ENCODE measurements at places on chromosomes 1 and 21.

- DNase-seq = no peak
Observed at GRCh38 chr1:239736479-239736878, 350.1 kb downstream of the CHRM3 start.

DNA sequence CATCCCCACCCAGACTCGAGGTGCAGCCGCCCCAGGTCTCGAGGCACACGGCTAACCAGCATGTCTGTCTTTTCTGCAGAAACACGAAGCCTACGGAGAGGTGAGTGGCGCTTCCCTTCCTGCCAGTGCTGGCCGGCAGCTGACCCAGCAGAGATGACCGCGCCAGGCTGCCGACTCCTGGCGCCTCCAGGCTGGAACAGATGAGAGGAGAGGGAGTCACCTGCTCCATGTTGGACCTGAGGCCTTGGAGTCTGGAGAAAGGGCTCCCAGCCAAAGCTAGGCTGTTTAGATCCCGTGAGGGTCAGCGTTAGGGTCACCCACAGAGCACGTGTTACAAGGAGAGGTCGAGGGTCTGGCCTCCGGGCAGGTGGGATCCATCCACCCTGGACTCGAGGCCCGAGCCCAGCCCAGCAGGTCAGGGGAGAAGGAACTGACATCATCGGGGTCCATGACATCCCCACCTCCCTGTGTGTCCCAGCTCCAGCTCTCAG, 14.9 kb downstream of the COL6A2 start:
- DNase-seq = no peak

DNA sequence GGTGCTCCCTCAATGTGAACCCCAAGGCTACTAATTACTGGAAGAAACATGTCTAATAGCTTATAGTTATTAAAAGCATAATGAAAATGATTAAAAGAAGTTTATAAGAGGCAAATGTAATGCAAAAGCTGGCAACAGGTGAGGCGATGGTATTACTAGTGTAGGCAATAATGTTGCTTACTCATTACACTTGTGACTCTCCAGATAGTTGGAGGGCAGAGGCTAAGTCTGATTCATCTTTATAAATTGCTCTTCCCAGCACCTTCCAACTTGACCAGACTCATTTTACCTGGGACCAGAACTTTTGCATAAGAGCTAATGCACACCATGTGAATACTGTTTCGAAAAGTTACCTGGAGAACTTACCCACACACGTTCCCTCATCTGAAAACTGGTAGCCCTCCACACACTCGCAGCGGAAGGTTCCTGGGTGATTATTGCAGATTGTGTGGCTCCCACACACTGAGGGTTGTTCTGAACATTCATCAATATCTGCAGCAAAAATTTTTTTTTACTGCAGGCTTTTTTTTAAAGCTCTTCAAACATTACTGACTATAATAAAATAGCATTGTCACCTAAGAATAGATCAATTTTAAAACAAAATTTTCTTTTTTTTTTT, 48.0 kb downstream of the NID1 start:
- no peak for DNase-seq

DNA sequence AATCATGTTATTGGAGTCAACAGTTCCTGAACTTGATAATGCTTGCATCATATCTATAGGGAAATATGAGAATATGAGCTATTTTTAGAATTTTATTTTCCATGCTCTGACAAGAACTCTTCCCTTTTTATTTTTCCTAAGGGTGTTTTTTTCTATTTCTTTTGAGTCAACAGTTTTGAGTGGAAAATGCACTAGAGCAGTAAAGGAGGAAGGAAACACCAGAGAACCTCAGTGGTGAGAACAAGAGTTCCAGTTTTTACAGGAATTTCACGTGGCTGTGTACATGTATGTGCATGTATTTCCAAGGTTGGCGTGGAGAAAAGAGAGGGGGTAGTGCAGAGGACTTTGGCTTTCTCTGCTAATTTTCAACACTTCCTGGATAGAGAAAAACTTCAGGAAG, 63.6 kb upstream of the TNFSF18 start:
- no peak for DNase-seq

- DNase-seq = no peak
Observed at GRCh38 chr1:162219461-162219860, 150.0 kb downstream of the NOS1AP start.

GRCh38 chr1:47515164-47515789, 77.4 kb downstream of the FOXD2 start:
- no peak for DNase-seq

DNA sequence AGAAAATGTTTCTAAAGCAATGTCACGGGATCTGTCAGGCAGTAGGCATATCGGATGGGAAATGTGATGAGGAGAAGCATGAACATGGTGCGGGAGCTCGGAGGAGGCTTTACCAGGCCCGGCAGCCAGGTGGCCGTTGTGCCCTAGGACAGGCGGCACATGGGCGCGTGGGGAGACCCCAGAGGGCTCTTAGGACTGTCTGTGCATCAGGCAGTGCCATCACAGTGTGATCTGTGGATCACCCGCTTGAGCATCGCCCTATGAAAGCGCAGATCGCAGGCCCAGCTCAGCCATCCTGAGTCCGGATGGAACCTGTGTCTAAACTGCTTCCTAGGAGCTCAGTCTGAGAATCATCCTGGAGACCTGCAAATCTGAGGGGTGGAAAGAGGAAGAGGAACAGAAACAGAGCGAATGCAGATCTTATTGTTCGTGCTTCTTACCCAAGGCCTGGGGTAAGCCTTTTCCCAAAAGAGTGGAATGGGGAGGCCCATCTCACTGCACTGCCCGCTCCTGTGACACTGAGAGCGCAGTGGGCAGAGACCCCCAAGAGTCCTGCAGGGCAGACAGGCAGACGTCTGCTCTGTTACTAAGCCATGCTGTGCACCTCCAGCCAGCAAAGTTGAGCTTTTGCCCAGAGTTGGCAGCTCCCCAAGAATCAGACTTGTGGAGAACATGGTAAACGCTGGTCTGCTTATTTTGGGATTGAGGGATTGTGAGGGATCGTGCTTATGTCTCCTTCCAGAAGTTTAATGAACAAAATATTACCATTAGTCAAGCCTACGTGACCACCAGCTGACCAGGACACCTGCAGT, 251.0 kb downstream of the RHOU start:
- DNase-seq = no peak

DNA sequence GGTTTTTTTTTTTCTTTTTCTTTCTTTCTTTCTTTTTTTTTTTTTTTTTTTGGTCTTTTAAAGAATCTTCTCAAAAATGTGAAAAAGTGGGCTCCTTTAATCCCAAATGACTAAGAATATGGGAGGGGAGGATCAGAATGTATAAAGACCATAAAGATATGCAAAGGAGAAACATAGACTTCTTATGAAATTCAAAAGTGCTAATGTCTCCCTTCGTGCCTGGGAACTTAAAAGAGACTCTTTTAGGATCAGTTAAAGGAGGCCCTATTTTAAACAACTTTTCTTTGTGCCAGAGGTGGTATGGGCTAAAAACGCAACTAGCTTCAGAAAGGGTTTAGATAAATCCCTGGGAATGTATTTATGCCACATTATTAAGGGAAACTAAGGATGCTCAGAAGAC, 54.2 kb upstream of the KAZN start:
- DNase-seq = no peak

DNA sequence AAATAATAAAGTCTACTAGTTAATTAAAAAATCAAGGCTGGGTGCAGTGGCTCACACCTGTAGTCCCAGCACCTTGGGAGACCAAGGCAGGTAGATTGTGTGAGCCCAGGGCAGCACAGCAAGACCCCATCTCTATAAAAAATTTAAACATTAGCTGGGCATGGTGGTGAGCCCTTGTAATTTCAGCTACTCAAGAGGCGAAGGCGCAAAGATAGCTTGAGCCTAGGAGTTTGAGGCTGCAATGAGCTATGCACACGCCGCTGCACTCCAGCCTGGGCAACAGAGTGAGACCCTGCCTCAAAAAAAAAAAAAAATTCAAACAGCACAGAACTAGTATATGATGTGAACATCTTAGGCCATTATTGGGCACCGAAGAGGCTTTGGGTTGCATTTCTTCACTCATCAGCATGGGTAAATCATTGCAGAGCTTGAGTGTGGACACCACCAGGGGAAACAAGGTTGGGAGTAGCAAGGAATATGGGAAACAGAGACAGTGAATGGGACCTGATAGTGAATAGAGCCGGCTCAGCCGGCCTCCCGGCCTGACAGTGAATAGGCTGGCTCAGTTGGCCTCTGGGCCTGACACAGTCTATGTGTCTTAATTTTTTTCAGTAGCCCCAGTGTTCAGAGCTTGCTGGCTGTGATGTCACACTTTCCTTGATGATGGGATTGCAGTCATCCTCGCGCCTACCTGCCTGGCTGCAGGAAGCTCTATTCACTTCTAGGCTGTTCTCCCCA, 89.1 kb upstream of the ERRFI1 start:
- DNase-seq = no peak

DNA sequence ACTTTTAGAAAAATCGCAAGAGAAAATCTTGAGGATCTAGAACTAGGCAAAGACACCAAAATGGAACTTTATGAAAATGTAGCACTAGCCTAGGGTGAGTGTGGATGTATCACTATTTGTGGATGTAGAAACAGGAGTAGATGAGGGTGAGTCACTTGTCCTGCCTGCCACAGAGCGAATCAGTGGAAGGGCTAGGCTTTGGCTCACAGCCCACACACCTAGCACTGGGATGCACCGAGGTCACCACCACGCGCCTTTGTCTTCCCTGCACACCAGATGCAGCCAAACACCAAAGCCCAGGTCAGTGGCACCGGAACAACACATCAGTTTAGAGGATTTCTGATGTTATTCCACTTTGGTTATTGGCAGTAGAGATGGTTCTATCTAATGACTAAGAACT, 38.2 kb downstream of the PKNOX1 start:
- no peak for DNase-seq

DNA sequence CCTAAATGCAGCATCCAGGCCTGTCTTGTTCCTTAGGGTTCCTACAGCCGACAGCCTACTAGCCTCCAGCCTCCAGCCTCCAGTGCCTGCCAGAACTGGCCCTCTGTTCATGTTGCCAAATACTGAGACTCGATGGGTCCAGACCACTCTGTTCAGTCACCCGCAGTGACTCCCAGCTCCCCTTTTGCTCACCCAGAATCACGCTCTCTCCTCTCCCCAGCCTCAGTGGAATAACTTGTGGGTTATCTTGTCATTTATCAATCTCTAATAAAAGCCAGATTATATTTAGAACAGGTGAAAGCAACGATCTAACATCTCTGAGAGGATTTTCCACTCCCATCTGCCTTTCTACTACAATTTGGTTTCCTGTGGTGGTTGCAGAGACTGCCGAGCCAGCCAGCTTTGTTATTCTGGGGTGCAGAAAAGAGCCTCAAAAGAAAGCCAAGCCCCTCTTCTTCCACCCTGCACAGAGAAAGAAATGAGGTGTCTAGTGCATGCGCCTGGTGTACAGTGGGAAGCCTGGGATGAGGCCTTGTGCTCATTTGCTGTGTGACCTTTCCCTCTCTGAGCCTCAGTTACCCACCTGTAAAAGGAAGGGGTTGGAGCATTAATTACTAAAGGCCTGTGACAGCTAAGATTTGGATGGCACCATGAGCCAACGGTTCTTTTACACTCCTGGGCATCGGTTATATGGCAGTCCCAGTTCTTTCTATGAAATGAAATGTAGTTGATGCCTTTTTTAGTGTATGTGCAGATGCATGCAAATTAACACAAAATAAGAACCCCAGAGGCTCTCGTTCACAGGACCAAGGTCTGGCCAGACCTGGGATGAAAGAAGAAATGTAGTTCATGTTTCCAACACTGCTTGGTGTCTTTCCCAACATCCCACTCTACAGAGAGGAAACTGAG, 42.9 kb upstream of the ID3 start:
- no peak for DNase-seq

GRCh38 chr1:9538669-9539164, 548 bp upstream of the SLC25A33 start:
- DNase-seq = no peak

GRCh38 chr1:35408925-35409324, 140.4 kb downstream of the ZMYM4 start:
- no peak for DNase-seq

- no peak for DNase-seq
Observed at GRCh38 chr1:47231301-47232186, 481 bp downstream of the TAL1 start.
